Aorta (tissue), 5 donors: ENCODE measurements at places on chromosomes 1 and 21. TPM values are rescaled to one million over a fixed set of nuclear protein-coding genes. Genes with fewer than 3 reads are reported as not detected.

Gene TAS1R1
- not detected for total RNA-seq

Gene LENEP
- not detected for total RNA-seq

Gene VWA1
- total RNA-seq, result 86.5 TPM

Gene TSSK3
- total RNA-seq, result 1.7 TPM

Gene ARHGEF16
- total RNA-seq, result 0.62 TPM

Gene PYHIN1
- total RNA-seq, result 2.9 TPM

Gene CCDC30
- total RNA-seq, result 2.3 TPM

Gene OPRD1
- not detected for total RNA-seq

Gene FCRL1
- 1.2 TPM for total RNA-seq

Gene LEFTY1
- 0.39 TPM for total RNA-seq

Gene KCNE2
- 1.7 TPM for total RNA-seq

Gene FAM110D
- total RNA-seq, result 5.0 TPM

Gene BRDT
- total RNA-seq, result not detected

Gene ZMYND12
- total RNA-seq, result not detected

Gene TRABD2B
- 10.6 TPM for total RNA-seq

Gene RBM34
- 51.8 TPM for total RNA-seq

Gene KRTAP20-3
- not detected for total RNA-seq

Gene PRRX1
- total RNA-seq, result 272 TPM

Gene SPATA45
- not detected for total RNA-seq

Gene PCSK9
- 0.13 TPM for total RNA-seq

Gene CD1B
- not detected for total RNA-seq

Gene SLC6A17
- total RNA-seq, result 0.49 TPM

Gene SERPINC1
- total RNA-seq, result not detected

Gene ZNF326
- total RNA-seq, result 22.6 TPM

Gene CYB561D1
- 10.6 TPM for total RNA-seq

Gene ANGPTL7
- total RNA-seq, result 7.1 TPM

Gene RSPO1
- total RNA-seq, result not detected

Gene PTGS2
- total RNA-seq, result 10.3 TPM

Gene KLHL21
- 37.5 TPM for total RNA-seq

Gene BRINP2
- not detected for total RNA-seq

Gene C1QB
- 310 TPM for total RNA-seq

Gene SMCP
- not detected for total RNA-seq

Gene GNL2
- total RNA-seq, result 43.4 TPM
